ENCODE measurements at places on chromosomes 7 and 10.

DNA sequence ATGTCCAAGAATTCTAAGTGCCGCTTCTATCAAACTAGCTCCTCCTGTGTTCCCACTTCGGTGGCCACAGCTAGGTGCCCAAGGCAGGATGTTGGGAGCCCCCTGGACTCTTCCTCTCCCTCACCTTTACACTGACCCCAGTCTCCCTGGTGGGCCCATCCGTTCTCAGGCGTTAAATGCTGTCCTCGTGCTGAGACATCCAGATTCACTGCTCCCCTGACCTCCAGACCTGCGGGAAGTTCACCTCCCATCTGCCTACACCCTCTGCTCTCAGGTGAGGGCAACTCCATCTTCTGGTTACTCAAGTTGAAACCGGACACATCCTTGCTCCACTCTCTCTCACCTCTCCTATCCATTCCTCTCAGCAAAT lies 114.3 kb downstream of the ARHGAP22 start:
- no peak for DNase-seq

- DNase-seq = peak; percentile 73
Observed at GRCh38 chr7:116024826-116025809, 5.4 kb downstream of the TFEC start.

GRCh38 chr10:75234017-75234682 lies 1.6 kb downstream of the COMTD1 start:
- DNase-seq = peak; percentile 94

GRCh38 chr10:68132391-68132790 lies 23.1 kb downstream of the MYPN start:
- no peak for DNase-seq

GRCh38 chr7:112103246-112103645 lies 103.0 kb downstream of the DOCK4 start:
- no peak for DNase-seq

DNA sequence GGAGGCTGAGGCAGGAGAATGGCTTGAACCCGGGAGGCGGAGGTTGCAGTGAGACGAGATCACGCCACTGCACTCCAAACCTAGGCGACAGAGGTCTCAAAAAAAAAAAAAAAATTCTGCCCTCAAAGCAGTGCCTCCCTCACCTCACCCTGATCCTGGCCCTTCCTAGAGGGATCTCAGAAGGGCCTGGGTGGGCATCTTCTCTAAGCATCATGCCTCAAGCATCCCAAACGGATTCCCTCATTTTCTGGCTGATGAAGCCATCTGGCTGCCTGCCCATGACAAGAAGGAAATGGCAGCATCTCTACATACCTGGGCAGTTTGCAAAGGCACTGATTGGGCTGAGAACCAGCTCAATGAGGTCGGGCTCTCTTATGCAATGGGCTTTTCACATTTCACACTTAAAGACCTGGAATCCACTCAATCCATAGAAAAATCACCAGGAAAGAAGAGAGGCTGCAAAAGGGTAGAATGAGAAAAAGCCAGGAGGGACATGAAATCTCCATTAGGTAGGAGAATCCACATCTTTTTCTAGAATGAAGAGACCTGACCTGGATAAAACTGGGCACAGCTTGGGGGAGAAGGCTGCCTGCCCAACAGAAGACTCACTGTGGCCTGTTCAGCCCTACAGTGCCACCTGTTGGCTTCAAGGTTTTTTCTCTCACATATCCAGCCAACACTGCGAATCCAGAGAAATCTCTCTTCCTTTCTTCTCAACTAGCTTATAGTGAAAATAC lies 48.1 kb downstream of the PDLIM1 start:
- DNase-seq = no peak

DNA sequence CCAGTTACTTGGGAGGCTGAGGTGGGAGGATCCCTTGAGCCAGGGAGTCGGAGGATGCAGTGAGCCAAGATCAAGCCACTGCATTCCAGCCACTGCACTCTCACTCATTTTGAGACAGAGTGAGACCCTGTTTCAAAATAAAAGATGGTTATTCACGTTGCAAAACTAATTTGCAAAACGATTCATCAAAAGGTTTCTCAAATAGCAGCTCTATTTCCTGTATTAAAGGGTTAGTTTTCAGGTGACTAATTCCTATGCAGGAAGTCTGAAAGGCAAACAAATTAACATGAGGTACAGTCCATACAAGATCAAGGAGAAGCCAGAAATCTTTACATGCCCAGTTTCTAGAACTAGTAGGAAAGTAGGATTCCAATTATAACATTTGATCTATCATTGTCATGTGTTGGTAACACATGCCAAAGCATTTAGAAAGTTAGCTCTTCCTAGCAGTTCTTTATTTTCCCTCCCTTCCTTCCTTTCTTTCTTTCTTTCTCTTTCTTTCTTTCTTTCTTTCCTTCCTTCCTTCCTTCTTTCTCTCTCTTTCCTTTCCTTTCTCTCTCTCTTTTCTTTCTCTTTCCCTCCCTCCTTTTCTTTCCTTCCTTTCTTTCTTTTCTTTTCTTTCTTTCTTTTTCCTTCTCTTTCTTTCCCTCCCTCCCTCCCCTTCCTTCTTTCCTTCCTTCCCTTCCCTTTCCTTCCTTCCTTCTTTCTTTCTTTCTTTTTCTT lies 49.3 kb downstream of the DENND2A start:
- DNase-seq = no peak

DNA sequence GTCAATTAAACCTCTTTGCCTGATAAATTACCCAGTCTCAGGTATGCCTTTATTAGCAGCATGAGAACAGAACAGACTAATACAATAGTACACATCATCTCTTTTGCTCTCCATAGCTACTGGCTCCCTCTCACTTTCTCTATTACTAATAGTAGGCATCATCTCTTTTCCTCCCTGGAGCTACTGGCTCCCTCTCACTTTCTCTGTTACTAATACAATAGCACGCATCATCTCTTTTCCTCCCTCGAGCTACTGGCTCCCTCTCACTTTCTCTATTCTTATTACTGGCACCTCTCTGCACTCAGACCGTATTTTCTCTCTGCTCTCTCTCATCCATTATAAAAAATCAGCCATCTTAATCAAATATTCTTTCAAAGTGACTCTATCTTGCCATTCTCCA lies 37.1 kb downstream of the SLC25A13 start:
- DNase-seq = no peak

- no peak for DNase-seq
Observed at GRCh38 chr7:47472444-47473157, 109.3 kb downstream of the TNS3 start.

GRCh38 chr7:94297397-94297838 lies 97.3 kb upstream of the COL1A2 start:
- no peak for DNase-seq

DNA sequence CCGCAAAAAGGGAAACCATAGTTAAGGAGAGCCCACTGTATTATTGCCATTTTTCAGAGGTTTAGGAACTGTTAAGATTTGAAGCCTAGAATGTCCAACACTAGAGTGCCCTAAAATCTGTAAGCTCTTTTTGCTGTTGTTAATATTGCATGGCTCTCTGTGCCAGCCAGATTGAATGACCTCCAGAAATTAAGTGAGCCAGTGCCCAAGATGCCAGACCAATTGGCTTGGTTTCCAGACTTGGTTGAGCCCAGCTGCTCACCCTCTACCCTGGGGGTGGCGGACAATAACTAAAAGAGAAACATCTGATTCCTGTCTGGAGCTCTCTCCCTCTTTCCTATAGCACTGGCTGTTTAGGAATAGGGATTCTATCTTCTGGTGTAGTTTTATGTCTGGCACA lies 340.1 kb downstream of the PHF14 start:
- no peak for DNase-seq

DNA sequence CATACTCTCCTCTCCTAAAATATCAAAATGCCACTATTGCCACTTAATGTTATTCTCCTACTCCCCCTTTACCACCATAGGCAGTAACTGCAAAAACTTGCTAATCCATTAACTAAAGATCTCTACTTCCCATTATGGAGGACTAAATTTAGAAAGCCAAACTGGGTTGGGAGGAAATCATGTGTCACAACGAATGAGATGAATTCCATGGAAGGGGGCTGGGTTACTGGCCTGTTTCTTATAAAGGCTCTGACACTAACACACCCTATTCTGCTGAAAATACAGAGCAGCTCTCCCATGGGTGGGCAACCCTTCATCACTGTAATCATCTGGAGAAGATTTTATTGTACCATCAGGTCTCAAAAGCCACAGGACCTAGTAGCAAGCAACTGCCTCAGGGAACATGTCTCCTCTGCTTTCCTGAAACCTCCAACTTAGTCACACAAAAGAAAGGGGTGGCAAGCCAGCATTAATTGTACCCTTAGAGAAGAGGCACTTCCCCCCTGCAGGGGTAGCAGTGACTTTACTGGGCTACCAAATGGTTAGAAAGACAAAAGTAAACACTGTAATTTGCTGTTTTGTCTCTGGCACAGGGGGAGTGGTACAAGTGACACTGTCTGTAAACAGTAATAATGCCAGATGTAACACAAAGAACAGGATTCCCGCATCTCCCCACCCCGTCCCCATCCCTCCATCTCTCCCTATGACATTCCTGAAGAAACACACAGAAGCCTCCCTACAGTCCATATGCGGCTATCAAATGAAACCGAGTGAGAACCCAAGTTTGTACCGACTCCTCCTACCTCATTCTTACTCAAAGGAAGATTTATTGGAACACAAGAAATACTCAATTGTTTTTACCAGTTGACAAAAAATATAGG lies 81.6 kb downstream of the ARMH3 start:
- no peak for DNase-seq

- no peak for DNase-seq
Observed at GRCh38 chr7:151694828-151695580, 175.3 kb upstream of the RHEB start.

DNA sequence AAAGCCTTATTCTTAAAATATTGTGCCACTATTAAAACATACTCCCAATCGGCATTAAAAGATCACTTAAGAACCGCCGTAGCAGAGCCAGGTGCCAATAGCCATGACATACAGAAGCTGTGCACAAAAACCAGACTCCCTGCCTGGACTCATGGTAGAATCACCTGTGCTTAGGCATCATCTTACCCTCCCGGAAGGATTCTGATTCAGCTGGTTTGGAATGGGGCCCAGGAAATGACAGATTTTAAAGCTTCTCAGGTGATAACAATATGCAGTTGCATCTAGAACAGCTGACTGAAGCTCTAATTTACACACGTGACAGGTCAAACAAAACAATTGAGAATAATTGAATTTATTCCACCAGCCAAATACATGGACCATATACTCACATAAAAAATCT lies 10.7 kb downstream of the A1CF start:
- DNase-seq = no peak

DNA sequence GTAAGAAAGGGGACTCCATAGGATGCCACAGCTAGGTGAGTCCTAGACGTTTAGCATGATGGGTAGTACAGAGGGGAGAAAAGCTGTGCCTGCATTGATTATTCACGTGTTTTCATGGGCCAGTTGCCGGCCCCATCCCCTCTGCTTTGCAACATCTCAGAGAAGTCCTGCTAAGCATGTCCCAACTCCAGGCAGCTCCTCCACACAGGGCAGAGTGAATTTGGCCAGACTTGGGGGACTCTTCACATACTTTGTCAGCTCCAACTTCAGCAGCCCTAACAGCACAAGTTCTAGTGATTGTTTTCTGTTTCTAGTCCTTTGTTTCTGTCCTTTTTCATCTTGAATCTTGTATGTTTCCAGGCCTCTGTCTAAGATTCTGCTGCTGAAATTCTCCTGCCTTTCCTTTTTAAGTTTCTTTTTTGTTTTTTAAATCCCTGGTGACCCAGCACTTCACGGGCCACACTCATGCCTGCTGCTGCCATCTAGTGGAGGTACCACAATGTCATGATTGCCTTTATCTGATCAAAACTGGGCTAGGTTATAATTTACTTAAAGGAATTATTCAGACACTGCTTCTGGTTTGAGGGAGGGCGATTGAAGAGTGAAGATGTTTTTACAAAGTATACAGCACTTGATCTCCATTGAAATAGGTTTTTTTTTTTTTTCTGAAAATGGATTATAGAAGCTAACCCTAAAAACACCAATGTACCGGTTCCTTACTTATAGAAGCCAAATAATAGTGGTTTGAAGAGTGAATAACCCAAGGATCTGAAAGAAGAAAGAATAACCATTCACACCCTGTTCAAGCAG lies 276.9 kb downstream of the CSTF2T start:
- peak; percentile 78 for DNase-seq

DNA sequence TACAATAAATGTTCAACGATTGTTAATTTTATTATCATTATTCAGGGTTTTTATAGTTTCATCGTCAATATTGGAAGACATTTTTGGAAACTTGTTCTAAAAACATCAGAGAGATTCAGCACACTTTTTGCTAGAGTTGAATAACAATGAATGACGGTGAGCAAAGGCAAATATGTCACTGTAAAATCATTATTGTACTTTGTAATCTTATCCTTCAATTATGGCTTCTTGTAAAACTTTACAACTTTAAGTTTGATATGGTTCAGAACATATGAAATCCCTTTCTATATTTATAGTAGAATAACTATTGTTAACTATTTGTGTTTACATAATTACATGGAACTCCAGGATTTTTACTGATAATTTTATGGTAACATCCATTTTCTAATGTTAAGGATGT lies 167.8 kb upstream of the SEMA3A start:
- DNase-seq = no peak

DNA sequence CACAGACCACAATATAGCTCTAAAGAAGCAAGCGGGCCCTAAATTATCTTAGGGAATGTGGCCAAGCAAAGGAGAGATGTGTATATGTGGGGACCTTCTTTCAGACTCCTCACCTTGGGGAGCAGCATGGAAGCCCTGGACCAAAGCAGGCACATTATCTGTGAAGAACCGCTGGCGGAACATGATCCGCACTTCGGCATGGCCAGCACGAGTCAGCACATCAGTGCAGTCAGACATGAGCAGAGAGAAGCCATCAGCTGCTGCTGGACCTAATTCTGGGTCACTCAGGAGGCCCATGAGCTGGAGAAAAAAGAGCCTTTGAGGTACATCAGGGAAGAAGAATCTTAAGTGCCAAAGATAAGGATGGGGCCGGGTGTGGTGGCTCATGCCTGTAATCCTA lies 14.0 kb downstream of the ZDHHC16 start:
- no peak for DNase-seq

GRCh38 chr7:148241700-148242293 lies 348.8 kb upstream of the C7orf33 start:
- no peak for DNase-seq

DNA sequence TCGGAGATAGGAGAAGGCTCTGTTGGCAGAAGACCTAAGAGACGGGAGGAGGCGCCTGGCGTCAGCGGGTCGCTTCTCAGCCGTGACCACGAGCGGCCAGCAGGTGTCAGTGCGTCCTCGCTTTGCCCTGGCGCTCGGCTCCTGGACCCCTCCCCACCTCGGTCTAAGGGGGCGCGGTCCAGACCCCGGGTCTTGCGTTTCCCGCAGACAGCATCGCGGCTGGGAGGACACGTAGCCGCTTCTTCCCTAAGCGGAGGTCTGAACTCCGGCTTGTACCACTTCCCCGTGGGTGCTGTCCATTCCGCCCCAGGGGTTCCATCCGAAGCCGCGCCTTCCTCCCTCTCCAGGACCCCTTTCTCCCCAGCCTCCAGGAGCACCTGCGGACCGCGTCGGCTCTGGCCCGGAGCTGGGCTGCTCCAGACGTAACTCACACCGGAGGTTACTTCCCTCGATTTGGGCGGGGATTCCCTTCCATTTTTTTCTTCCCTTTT lies 593 bp upstream of the ADRA2A start:
- DNase-seq = peak; percentile 70

GRCh38 chr7:9026121-9026520 lies 592.7 kb downstream of the NXPH1 start:
- DNase-seq = no peak

Data from hematopoietic multipotent progenitor cell (in vitro differentiated cells).